ENCODE measurements at places on chromosomes 6 and 20. TPM values are rescaled to one million over a fixed set of nuclear protein-coding genes. Genes with fewer than 3 reads are reported as not detected.
A peak's percentile ranks its signal among the peaks of the same experiment; 100 is the strongest.

BNIP5 gene
- total RNA-seq: not detected

GRCh38 chr6:144582939-144583613 lies 297.9 kb downstream of the UTRN start:
- peak; percentile 63 for DNase-seq

- no peak for DNase-seq
Observed at GRCh38 chr6:153956808-153957207, 82.2 kb upstream of the OPRM1 start.

GRCh38 chr6:72861935-72862432 lies 240.1 kb downstream of the KCNQ5 start:
- DNase-seq: no peak

GRCh38 chr20:8994045-8994444 lies 74.8 kb upstream of the PLCB4 start:
- no peak for DNase-seq

DNA sequence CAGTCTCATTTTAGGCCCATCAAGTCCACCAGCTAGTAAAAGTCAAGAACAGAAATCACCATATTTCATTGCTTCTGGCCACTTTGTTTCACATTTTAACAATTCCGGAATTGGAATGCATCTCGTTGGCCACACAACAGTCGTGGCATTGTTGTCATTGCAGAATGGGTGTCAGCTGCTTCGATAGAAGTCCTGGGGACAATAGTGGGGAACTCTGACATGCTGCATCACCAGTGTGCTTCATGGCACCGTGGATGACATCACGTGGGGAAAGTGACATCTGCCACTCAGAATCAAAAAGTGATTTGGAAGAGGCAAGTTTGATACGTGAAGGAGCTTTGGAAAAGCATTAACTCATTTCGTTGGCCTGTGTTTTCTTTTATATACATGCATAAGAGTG lies 43.8 kb upstream of the XRN2 start:
- DNase-seq: no peak

DNA sequence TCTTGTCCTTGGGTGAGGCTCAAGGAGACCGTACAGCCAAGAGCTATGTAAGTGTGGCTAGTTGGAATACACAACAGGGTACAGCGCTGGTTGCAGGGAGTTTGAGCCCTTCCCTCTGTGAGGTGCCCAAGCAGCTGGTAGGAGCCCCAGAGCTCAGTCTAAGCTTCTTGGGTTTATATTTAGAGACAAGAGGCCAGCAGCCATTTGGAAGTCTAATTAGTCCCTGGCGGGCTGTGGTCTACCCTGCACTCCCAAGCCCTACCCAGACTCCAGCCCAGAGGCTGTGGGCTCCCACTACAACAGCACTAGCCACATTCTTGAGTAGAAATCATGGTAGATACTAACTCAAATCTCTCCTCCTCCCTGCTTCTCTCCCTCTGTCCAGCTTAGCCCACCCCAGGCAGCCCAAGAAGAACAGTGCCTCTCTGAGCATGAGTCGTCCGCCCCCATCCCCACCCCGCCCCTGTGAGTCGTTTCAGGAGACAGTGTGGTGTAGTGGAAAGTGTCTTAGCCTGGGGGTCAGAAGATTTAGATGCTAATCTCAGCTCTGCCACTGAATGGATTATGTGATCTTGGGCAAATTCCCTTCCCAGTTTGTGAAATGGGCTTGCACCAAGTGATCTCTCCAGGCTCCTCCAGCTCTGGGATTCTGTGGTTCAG lies 37.8 kb downstream of the EIF2S2 start:
- no peak for DNase-seq
